Cardiac septum (tissue), 1 donor: ENCODE measurements at places on chromosomes 5 and 9. TPM values are rescaled to one million over a fixed set of nuclear protein-coding genes. Genes with fewer than 3 reads are reported as not detected.

DNA sequence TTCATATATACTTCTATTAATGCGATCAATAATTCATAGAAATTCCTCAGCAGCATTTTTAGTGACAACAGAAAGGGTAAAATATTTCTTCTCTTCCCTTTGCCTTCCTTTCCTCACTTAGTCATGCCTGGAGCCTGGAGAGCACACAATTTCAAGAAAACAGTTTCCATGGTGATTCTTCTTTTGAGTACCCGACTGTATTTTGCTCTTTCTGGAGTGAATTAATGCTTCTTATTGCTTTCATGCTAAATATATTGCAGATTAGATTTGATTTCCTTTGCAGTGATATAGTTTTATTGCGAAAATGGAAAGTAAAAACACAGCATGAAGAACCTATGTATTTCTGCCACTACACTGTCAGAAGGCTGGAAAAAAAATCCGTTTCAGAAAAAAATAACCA lies 153.5 kb downstream of the PPP2R2B start:
- no peak for DNase-seq

- no peak for DNase-seq
Observed at GRCh38 chr9:118711843-118712242, 657.4 kb downstream of the BRINP1 start.

DNA sequence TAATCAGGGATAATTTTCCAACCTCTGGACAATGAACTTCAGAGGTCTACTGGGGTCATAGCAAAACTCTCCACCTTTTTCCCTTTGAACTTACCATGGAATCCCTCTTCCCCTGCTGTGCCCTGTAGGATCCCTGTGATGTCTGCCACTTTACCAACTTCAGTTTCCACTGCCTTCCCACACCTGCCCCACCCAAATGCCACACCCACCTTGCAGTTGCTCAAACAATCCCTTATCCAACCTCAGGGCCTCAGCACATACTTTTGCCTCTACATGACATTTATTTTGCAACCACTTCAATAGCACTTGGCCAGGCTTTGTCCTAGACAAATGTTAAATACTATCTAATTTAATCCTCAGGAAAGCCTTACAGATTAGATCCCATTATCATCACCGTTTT lies 463.7 kb upstream of the WWC1 start:
- DNase-seq = no peak

GRCh38 chr5:41768692-41769091 lies 101.5 kb downstream of the OXCT1 start:
- no peak for DNase-seq

- DNase-seq = peak; percentile 80
Observed at GRCh38 chr5:57692582-57693487, 210.2 kb upstream of the ACTBL2 start.

Gene MED27
- 19.2 TPM for total RNA-seq

Gene FAM163B
- total RNA-seq = not detected

Gene CENPH
- total RNA-seq = 2.9 TPM

Gene DCTN3
- total RNA-seq = 101 TPM

Gene DIPK1B
- total RNA-seq = 28.3 TPM
